ENCODE measurements at places on chromosomes 11 and 22.

GRCh38 chr11:1829039-1829820, 5.6 kb upstream of the SYT8 start:
- DNase-seq = peak; percentile 86

- peak; percentile 75 for DNase-seq
Observed at GRCh38 chr11:133927690-133928627, 28.8 kb downstream of the IGSF9B start.

DNA sequence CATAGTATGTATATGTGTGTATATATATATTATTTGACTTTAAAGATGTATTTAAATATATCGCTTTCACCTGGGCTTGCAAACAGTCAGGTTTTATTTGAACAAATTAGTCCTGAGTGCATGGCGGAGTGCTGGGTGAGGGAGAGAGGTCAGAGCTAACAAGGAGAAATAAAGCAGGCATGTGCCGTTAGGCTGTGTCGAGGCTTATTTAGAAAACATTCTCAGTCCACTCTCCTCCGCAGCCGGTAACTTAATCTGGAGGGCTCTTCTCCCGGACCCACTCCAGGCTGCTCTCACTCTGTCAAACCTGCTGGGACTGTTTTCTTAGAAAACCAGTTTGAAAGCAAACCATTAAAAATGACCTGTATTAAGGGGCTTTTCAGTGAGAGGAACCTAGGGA, 455.9 kb downstream of the MN1 start:
- DNase-seq = no peak

GRCh38 chr22:37442537-37442936, 15.3 kb upstream of the ELFN2 start:
- DNase-seq = peak; percentile 43

DNA sequence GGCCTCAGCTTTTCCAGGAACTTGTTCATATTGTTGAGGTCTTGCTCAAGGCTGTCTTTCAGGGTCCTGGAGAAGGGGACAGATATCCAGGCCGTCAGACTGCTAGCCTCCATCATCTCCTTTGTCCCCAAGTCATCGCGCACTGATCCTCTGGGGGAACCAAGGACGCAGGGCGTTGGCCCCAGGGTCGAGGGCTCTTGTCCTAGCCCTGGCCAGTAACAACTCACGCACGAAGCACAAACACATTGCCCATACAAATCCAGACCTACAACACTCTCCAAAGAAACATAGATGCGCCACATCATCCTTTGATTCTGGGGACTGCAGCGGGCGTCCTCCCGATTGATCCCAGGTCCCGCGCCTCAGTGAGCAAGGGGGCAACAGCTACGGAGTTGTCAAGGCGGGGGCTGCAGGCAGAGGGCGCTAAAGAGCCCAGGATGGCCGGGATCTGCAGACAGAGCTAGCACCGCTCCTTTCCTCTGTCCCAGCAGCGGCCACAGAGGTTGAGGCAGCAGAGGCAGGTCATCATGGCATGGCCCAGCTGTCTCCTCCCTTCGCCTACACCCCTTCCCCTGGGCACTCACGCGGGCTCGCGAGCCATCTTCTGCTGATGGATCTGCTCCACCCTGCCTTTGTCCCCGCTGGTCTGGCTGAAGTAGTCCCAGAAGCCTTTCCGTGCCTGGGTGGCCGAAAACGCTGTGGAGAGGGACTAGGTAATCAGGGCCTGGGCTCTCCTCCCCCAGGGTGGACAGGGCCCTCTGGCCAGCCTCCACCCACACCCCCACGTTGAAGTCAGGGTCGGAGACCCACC, 472 bp downstream of the APOA5 start:
- DNase-seq = peak; percentile 65
